ENCODE measurements at places on chromosomes 3 and 15.
A peak's percentile ranks its signal among the peaks of the same experiment; 100 is the strongest.

GRCh38 chr3:1404270-1404962 is 311.6 kb downstream of the CNTN6 start:
- H3K27me3 ChIP-seq, result no peaks in the 10 kb centered on the region
- no peaks in the 10 kb centered on the region for H3K4me1 ChIP-seq
- no peak for DNase-seq
- H3K27ac ChIP-seq, result no peak overlapping the region

DNA sequence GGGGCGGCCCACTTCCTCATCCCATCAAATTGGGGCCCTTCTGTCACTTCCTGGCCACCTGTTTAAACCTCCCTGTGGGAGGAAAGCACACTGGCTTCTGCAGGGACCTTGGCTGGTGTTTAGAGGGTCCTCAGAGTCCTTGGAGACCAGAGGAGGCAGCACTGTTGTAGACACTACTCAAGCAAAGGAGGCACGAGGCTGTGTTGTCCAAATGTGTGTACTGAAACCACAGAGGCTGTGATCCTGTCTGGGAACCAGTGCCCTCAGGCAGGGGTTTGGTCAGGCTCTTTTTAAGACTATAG is 12.4 kb upstream of the SEC13 start:
- no peak overlapping the region for H3K4me3 ChIP-seq
- H3K4me1 ChIP-seq, result peaks cover 8% of the 10 kb centered on the region
- DNase-seq, result no peak

GRCh38 chr3:32421991-32422859 is 30.6 kb downstream of the CMTM7 start:
- H3K4me1 ChIP-seq, result peaks cover 42% of the 10 kb centered on the region
- H3K27me3 ChIP-seq, result no peaks in the 10 kb centered on the region

DNA sequence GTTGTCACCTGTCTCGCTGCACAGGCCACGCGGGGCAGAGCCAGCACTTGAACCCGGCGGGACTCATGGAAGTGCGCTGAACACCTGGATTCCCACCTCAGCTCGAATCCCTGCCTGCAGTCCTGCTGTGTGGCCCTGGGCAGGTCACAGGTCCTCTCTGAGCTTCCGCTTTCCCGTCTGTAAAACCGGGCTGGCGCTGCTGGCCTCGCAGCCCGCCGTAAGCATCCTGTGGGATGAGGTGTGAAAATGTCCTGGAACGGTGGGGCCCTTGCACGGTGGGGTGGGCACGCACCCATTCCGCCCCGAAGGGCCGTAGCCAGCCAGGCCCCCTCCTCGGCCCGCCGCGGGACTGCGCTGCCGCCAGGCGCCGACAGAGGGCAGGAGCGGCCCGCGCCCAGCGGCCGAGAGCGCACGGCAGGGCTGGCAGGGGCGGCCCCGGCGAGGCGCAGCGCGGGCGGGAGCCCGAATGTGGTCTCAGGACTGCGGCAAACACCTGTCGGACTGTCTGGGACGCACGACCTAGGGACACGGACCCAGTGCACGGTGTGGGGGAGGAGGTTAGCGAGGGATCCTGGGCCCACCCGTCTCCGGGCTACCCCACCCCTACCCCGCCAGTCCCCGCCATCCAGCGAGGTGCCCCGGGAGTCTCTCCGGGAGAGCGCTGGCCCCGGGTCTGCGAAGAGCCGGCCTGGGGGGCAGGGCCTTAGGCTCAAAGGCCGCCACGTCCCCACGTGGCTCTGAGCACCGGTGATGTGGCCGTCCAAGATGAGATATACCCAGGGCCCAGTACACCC is 40.4 kb downstream of the DNAJB8 start:
- no peaks in the 10 kb centered on the region for H3K4me1 ChIP-seq
- peaks cover 44% of the 10 kb centered on the region for H3K27me3 ChIP-seq
- H3K4me3 ChIP-seq, result no peak overlapping the region

DNA sequence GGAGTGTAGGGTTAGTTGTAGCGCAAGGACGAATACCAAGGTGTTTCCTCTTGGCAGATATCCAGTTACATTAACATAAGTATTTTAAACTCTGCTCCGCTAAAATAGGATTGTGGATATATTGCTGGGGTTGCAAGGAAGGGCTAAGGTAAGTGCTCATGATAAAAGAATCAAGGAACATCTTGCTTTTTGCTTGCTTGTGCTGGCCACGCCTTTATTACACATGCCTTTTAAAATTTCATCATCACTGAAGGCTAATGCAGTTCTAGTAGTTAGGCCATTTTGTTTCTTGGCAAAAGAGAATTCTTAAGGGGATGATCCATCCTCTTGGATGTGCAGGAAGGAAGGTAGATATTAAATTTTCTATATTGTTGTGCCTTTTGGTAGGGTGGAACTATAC is 415.6 kb upstream of the TPM1 start:
- peaks cover 7% of the 10 kb centered on the region for H3K27me3 ChIP-seq
- H3K27ac ChIP-seq, result no peak overlapping the region
- no peaks in the 10 kb centered on the region for H3K36me3 ChIP-seq
- no peak overlapping the region for H3K4me3 ChIP-seq

DNA sequence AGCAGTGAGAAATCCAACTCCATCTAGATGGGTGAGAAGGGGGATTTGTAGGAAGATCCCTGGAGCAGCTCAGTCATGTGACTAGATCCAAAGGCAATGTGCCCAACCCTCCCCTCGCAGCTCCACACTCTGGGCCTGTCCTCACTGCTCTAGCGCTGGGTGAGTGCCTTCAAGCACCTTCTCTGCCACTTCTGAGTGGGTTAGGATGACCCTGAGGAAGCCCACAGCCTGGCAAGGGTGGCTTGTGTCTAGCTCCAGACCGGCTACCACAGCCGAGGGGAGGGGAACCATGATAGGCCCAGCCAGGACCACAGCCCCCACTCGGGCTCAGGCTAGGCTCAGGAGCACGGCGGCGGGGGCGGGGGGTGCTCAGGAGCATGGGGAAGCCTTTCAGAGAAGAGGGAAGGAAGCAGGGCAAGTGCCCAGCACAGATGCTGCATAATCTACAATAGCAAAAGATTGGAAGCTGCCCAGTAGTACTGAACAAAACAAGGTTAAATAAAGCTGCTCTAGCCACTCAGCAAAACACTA is 1.7 kb downstream of the SPATA12 start:
- no peaks in the 10 kb centered on the region for H3K4me1 ChIP-seq
- no peak for DNase-seq
- H3K27me3 ChIP-seq, result no peaks in the 10 kb centered on the region
- H3K4me3 ChIP-seq, result no peak overlapping the region
- H3K27ac ChIP-seq, result no peak overlapping the region
- H3K36me3 ChIP-seq, result no peaks in the 10 kb centered on the region

DNA sequence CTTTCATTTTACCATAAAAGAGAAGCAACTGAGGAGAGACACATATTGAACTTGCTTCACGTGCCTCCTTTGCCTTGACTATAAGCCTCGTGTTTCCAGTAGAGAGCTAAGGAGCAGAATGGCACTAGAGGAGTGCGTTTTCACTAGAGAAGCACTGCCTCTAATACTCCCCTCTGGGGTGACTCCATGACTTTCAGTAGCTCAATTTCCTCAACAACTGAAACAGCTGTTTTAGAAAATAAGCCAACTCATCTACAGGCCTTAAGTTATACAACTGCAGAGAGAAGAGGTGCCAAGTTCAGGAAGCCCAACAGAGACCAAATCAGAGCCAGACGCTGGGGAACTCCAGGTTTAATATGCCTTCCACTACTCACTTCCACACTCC is 1.9 kb downstream of the UBP1 start:
- H3K36me3 ChIP-seq, result peaks cover 20% of the 10 kb centered on the region
- H3K27ac ChIP-seq, result peak overlapping the region; percentile 88
- H3K4me1 ChIP-seq, result peaks cover 42% of the 10 kb centered on the region
- DNase-seq, result no peak
- no peaks in the 10 kb centered on the region for H3K27me3 ChIP-seq
- H3K4me3 ChIP-seq, result peak overlapping the region; percentile 85

GRCh38 chr3:126684218-126684751 is 19.8 kb upstream of the CHCHD6 start:
- peaks cover under 1% of the 10 kb centered on the region for H3K4me1 ChIP-seq
- DNase-seq, result no peak
- peaks cover 3% of the 10 kb centered on the region for H3K36me3 ChIP-seq
- H3K27me3 ChIP-seq, result peaks cover 3% of the 10 kb centered on the region
- H3K27ac ChIP-seq, result no peak overlapping the region

GRCh38 chr15:37057256-37057655 is 43.1 kb downstream of the MEIS2 start:
- no peak overlapping the region for H3K27ac ChIP-seq
- no peaks in the 10 kb centered on the region for H3K36me3 ChIP-seq
- no peaks in the 10 kb centered on the region for H3K4me1 ChIP-seq
- peaks cover 8% of the 10 kb centered on the region for H3K27me3 ChIP-seq
- H3K4me3 ChIP-seq, result no peak overlapping the region
- DNase-seq, result no peak

- no peaks in the 10 kb centered on the region for H3K27me3 ChIP-seq
- H3K27ac ChIP-seq, result no peak overlapping the region
- H3K4me3 ChIP-seq, result no peak overlapping the region
- H3K36me3 ChIP-seq, result no peaks in the 10 kb centered on the region
- no peaks in the 10 kb centered on the region for H3K4me1 ChIP-seq
Measured at GRCh38 chr3:158747417-158747816, 15.2 kb upstream of the RARRES1 start.

- no peak for DNase-seq
- no peak overlapping the region for H3K4me3 ChIP-seq
- H3K4me1 ChIP-seq, result no peaks in the 10 kb centered on the region
- H3K36me3 ChIP-seq, result no peaks in the 10 kb centered on the region
- H3K27me3 ChIP-seq, result no peaks in the 10 kb centered on the region
- no peak overlapping the region for H3K27ac ChIP-seq
Measured at GRCh38 chr3:183189641-183190040, 27.1 kb upstream of the LAMP3 start.

GRCh38 chr15:71052356-71052755 is 62.9 kb upstream of the THSD4 start:
- H3K4me1 ChIP-seq, result no peaks in the 10 kb centered on the region
- H3K36me3 ChIP-seq, result no peaks in the 10 kb centered on the region
- H3K27me3 ChIP-seq, result peaks cover 25% of the 10 kb centered on the region

DNA sequence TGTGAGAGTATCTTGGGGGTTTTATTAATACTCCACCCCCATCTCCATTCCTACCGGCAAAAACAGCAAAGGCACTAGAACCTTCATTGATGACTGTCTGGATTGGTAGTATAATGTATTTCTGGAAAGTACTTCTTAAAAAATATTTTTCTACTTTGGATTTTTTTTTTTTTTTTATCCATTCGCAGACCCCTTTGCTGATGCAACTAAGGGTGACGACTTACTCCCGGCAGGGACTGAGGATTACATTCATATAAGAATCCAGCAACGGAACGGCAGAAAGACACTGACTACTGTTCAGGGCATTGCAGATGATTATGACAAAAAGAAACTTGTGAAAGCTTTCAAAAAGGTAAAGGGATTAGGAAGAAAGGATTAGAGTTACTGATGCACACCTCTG is 1.2 kb downstream of the EIF1B start:
- no peak for DNase-seq
- H3K4me1 ChIP-seq, result peaks cover 14% of the 10 kb centered on the region
- no peaks in the 10 kb centered on the region for H3K27me3 ChIP-seq
- peaks cover 45% of the 10 kb centered on the region for H3K36me3 ChIP-seq
- peak overlapping the region; percentile 98 for H3K4me3 ChIP-seq

GRCh38 chr3:72461787-72462186 is 386.5 kb downstream of the SHQ1 start:
- no peaks in the 10 kb centered on the region for H3K4me1 ChIP-seq
- H3K36me3 ChIP-seq, result no peaks in the 10 kb centered on the region
- no peak for DNase-seq

- H3K27me3 ChIP-seq, result no peaks in the 10 kb centered on the region
- H3K36me3 ChIP-seq, result no peaks in the 10 kb centered on the region
- no peak overlapping the region for H3K4me3 ChIP-seq
- DNase-seq, result no peak
Measured at GRCh38 chr3:163218336-163218735, 1721.7 kb downstream of the OTOL1 start.
